Neural crest cell (in vitro differentiated cells): ENCODE measurements at places on chromosomes 11 and 22. TPM values are rescaled to one million over a fixed set of nuclear protein-coding genes. Genes with fewer than 3 reads are reported as not detected.

Gene TMEM45B
- total RNA-seq: not detected in 2 replicates

Gene ALDH3B1
- total RNA-seq: 0.23 and 0.35 TPM in 2 replicates

Gene FCHSD2
- 32.2 and 34.4 TPM in 2 replicates for total RNA-seq

Gene SYT7
- 3.8 and 4.1 TPM in 2 replicates for total RNA-seq

Gene SCGB1D2
- total RNA-seq: not detected in 2 replicates

Gene OR4P4
- not detected in 2 replicates for total RNA-seq

Gene SYVN1
- 35.1 and 36.7 TPM in 2 replicates for total RNA-seq

Gene H19
- 71.3 and 71.8 TPM in 2 replicates for total RNA-seq

Gene PGR
- total RNA-seq: not detected in 2 replicates

Gene CNIH2
- 44.6 and 46.0 TPM in 2 replicates for total RNA-seq

Gene GRAP2
- 0.12 TPM in 1 of 2 replicates, not detected in the other for total RNA-seq

Gene SEPTIN5
- total RNA-seq: 30.2 and 31.9 TPM in 2 replicates

Gene HSPB2
- not detected in 2 replicates for total RNA-seq

Gene LSP1
- not detected in 2 replicates for total RNA-seq

Gene GUCY1A2
- 3.7 and 4.0 TPM in 2 replicates for total RNA-seq

Gene PDE2A
- total RNA-seq: 2.0 and 3.0 TPM in 2 replicates

Gene TPCN2
- 14.2 and 14.4 TPM in 2 replicates for total RNA-seq

Gene SAA4
- total RNA-seq: not detected in 2 replicates

Gene PHOX2A
- 5.1 and 5.6 TPM in 2 replicates for total RNA-seq

Gene FDXACB1
- 4.8 and 5.0 TPM in 2 replicates for total RNA-seq

Gene GDPD4
- total RNA-seq: not detected in 2 replicates

Gene TRIM22
- total RNA-seq: 2.2 and 3.1 TPM in 2 replicates

Gene RGL4
- not detected in 2 replicates for total RNA-seq

Gene FAM227A
- 7.3 and 7.8 TPM in 2 replicates for total RNA-seq

Gene RIC3
- 8.9 and 9.1 TPM in 2 replicates for total RNA-seq

Gene PARVA
- total RNA-seq: 36.2 and 40.0 TPM in 2 replicates

Gene EFCAB6
- total RNA-seq: 1.5 and 2.3 TPM in 2 replicates

Gene OSBP2
- total RNA-seq: 2.8 TPM in 2 replicates

Gene OR6A2
- total RNA-seq: 0.20 and 0.21 TPM in 2 replicates

Gene ABTB2
- 2.3 and 3.0 TPM in 2 replicates for total RNA-seq

Gene IGLL1
- total RNA-seq: not detected in 2 replicates

Gene MFNG
- total RNA-seq: 3.2 and 4.7 TPM in 2 replicates

Gene PDGFD
- total RNA-seq: 3.3 and 3.4 TPM in 2 replicates

Gene GRM5
- 0.45 and 0.49 TPM in 2 replicates for total RNA-seq

Gene ARHGAP32
- 38.4 and 40.3 TPM in 2 replicates for total RNA-seq

Gene FAM83F
- 2.8 and 3.1 TPM in 2 replicates for total RNA-seq

Gene TMEM132A
- 195 and 216 TPM in 2 replicates for total RNA-seq

Gene OR5L2
- total RNA-seq: not detected in 2 replicates

Gene C1QTNF5
- 1.9 and 2.1 TPM in 2 replicates for total RNA-seq

Gene C22orf42
- not detected in 2 replicates for total RNA-seq

Gene SGSM1
- total RNA-seq: 0.50 and 0.75 TPM in 2 replicates

Gene UCP3
- 4.0 TPM in 2 replicates for total RNA-seq
